Fibroblast of the aortic adventitia (primary cell): ENCODE measurements at places on chromosomes 2 and 18.

GRCh38 chr2:221343524-221343923, 228.6 kb downstream of the EPHA4 start:
- no peak for DNase-seq

DNA sequence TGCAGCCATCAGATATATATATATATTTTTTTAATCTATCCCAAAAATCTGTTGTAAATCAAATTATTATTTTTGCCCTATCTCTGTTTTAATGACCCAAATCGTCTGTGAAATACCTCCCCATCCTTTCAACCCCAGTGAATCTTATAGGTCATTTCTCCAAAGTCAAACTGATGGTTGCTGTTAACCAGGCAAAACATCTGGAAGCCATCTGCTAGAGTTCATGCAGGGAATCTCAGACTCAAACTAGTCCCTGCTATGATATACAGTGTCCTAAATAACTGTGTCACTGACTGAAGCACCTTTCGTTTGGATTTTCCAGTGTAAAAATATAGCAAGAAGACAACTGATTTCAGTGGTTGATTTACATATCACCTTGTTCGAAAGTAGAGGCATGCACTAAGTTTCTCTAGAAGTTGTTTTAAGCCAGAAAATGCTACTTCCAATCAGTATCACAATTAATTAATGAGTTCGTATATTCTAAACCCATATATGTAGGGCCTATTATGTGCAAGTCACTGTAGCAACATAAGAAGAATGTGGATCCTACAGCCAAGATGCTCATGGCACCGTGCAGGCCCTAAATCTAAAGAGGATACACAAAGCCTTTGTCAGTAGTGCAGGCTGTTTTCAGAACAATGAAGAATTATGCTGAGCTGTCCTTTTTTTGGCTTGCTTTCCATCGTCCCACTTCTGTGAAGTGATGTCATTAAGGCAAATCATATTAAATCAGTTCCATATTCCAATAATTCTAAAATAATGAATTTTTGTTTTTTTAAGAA, 566.0 kb downstream of the STK39 start:
- DNase-seq = no peak

DNA sequence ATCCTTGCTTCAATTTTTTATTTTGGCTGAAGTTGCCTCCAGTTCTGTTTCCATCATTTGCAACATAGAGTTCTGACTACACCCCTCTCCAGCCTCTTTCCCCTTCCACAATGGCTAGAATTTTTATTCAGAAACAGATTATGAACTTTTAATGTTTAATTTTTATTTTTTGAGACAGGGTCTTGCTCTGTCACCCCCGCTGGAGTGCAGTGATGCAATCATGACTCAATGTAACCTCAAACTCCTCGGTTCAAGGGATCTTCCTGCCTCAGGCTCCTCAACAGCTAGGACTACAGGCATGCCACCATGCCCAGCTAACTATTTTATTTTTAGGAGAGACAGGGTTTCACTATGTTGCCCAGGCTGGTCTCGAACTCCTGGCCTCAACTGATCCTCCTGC, 2.8 kb downstream of the NTSR2 start:
- no peak for DNase-seq

GRCh38 chr18:13451661-13452387, 233.3 kb downstream of the LDLRAD4 start:
- DNase-seq = no peak

DNA sequence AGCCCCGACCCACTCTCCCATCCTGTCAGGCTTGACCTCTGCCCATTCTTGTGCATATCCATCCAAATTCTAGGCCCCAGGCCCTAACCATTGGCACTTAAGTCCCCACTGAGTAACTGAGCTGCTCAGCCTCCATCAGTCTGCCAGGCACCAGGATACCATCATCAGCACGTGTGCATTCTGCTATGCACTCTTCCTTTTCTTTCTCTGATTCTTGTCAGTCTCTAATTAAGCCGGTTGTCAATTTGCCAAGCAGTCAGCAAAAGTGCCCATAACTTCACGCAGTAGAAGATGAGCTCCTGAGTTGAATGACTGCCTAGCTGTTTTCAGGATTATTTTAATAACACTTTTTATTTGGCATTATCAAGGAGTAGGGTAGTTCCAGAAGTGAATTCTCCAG, 107.2 kb downstream of the FEZ2 start:
- no peak for DNase-seq

DNA sequence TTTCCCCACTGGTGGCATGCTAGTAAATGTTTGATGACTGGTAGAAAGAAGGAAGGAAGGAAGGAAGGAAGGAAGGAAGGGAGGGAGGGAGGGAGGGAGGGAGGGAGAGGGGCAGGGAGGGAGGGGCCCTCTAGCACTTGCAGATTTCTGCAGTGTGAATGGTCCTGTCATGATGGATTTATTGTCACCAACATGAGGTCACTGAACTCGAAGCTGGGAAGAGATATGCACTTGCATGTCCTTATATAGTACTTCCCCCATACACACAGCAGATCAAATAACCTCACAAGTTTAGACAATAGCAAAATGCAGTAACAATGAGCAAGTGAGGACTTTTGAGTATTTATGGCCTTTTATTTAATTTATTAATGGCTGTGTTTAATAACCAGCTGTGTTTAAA, 44.5 kb upstream of the CXCR4 start:
- DNase-seq = no peak

DNA sequence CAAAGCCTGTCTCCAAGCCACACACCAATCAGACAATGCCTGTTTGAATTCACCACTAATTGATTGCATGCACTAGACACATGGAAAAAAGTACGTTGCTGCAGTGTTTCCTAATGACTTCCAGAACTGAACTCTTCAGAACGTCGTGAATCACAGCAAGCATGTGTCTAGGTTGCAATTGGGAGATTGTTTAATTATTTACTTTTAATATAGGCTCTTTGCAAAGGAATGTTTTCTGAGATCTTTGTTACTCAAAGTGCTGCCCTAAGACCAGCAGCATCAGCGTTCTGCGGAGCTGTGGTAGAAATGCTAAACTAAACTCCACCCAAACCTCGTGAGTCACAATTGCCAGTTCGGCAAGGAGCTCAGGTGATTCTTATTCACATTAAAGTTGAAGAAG, 52.7 kb upstream of the CCDC68 start:
- DNase-seq = no peak

DNA sequence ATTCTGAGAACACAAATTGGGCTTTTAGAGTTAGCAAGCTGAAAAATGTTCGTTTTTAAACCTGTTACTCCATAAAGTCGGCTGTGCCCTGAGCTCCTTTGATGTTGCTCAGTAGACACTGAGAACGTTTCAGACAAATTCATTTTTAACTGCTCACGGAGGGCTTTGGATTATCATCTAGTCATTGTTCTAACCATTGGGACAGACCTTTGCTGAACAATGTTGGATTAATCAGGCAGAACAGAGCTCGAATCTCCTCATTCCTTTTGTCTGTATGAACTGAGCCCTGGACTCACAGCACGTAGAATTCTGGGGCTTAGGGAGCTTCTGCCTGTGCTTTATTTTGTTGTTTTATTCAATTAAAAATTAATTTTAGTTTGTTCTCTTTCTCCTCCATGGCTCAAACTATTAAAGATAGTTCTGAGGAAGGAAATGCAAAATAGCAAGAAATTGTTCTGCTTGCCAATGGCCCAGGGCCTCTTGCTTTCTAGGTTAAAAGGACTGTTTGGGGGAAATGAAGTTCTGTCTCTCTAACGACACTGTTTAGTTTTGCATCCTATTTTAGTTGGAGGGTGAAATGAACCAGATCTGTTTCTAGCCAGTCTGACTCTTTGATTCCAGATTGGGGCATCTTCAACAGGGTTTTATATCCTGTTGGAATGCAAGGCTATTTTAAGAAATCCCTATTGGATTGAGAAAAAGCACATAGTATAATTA, 114.7 kb upstream of the CXCR4 start:
- DNase-seq = no peak

- peak; percentile 14 for DNase-seq
Measured at GRCh38 chr2:56449002-56449431, 265.2 kb downstream of the CCDC85A start.

DNA sequence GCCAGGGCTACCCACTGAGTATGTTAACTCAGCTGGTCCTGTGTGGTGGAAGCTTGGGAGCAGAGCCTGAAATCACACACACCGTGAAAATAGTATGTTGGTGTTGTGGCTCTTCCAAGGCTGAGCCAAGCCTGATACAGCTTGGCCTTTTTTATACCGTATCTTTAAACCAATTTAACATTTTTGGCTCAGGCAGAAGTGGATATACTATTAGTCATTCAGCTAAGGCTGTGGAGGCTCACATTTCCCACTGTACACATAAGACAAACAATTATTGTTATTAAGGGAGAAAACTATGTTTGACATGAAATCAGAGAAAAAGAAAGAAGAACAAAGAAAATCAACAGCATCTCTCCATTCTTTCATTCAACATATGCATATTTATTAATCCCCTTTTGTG, 159.0 kb downstream of the BCL11A start:
- DNase-seq = no peak

GRCh38 chr18:57640749-57641148, 19.1 kb upstream of the NARS1 start:
- no peak for DNase-seq

- peak; percentile 64 for DNase-seq
Measured at GRCh38 chr2:129929321-129930290, 49.9 kb upstream of the RAB6C start.

GRCh38 chr2:73037947-73038585, 33.4 kb downstream of the SFXN5 start:
- DNase-seq = no peak

- DNase-seq = no peak
Measured at GRCh38 chr2:72159211-72159993, 11.7 kb upstream of the CYP26B1 start.

DNA sequence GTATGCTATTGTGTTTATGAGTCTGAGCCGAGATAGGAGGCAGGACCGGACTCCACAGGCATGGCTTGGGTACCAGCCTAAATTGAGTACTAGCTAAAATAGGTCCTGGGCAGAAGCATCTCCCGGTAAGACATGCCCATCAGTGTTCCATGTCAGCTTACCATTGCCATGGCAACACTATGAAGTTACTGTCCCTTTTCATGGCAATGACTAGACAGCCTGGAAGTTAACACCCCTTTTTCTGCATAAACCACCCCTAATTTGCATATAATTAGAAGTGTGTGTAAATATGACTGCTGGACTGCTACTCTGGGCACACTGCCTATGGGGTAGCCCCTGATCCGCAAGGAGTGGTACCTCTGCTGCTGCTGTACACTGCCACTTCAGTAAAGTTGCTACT, 1005.1 kb upstream of the FAM98A start:
- no peak for DNase-seq

DNA sequence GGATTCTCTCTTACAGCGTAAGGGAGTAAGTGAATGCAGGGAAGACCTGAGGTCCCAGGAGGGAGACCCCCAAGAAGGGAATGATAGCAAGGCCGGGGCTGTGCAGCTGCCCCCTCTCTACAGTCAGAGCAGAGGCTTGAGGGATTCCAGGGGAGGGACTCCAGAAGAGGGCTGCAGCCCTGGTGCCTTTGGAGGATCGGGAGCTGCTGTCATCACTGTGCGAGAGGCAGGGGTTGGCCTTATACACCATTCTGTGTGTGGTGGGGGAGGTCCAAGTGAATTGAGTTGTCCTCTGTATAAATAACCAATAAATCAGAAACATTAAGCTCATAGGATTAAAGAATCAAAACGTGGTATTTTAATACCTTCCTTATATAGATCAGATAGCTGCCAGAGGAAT, 114.9 kb downstream of the GLI2 start:
- DNase-seq = no peak

- DNase-seq = no peak
Measured at GRCh38 chr2:98043101-98043500, 43.9 kb upstream of the VWA3B start.

DNA sequence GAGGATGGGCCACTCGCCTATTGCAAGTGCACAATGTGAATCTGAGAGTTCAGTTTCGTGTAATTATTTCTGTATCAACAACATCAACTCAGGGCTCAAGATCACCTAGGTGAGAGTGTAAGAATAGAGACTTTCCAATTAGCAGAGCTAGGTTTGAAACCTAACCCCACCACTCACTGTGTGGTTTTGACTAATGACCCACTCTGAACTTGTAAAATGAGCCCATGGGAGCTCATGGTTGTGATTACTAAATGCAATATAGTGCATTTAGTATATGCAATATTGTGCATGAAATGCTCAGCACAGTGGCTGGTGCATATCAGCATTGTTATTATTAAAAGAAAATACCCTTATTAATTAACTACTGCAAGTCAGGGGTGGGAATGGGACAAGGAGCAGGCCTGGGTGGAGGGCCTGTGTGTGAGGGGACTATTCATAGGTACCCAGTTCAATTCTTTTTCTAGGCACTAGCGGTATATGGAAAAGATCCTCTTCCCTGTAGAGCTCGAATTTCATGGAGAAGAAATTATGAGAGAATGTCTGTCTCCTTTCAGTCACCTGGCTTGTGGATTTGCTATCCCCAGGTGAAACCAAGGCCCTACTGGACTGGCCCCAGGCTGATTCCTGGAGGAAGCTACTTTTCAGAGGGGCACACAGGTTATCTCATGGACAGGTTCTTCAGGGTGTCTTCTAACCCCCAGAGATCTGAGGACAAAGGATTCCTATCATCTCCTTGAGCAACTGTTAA, 169.5 kb downstream of the GFPT1 start:
- DNase-seq = no peak

- DNase-seq = peak; percentile 43
Measured at GRCh38 chr18:49812286-49813068, 856 bp downstream of the ACAA2 start.

- DNase-seq = no peak
Measured at GRCh38 chr18:74422541-74422940, 34.6 kb downstream of the DIPK1C start.

GRCh38 chr2:179981085-179981484, 26.0 kb downstream of the CWC22 start:
- DNase-seq = peak; percentile 41
